ENCODE measurements at places on chromosomes 3 and 15. TPM values are rescaled to one million over a fixed set of nuclear protein-coding genes. Genes with fewer than 3 reads are reported as not detected.
A peak's percentile ranks its signal among the peaks of the same experiment; 100 is the strongest.

GRCh38 chr3:41267975-41268640 is 68.8 kb downstream of the CTNNB1 start:
- DNase-seq = no peak

DNA sequence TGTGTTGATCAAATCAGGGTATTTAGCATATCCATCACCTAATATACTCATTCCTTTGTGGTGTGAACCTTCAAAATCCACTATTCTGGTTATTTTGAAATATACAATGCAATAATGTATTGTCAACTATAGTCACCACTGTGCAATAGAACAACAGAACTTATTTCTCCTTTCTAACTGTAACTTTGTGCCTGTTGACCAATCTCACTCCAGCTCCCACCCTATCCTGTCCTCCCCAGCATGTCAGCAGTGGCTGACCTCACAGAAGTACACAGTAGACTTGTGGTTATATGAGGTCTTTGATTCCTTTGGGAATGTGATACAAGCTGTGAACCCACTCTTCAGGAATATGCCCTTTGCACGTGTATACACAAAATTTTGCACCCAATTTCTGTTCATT is 64.2 kb downstream of the ECT2 start:
- DNase-seq = no peak

The TNK2 gene
- polyA plus RNA-seq = 2.3 TPM

DNA sequence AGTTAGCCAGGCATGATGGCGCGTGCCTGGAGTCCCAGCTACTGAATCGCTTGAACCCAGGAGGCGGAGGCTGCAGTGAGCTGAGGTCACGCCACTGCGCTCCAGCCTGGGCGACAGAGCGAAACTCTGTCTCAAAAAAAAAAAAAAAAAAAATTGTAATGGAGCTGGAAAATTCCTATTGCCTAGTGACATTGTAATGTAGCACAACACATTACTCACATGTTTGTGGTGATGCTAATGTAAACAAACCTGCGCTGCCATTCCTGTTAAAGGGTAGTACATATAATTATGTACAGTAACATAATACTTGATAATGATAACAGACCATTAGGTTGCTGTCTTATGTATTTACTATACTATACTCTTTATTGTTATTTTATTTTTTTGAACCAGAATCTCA is 39.1 kb downstream of the KNL1 start:
- no peak for DNase-seq

DNA sequence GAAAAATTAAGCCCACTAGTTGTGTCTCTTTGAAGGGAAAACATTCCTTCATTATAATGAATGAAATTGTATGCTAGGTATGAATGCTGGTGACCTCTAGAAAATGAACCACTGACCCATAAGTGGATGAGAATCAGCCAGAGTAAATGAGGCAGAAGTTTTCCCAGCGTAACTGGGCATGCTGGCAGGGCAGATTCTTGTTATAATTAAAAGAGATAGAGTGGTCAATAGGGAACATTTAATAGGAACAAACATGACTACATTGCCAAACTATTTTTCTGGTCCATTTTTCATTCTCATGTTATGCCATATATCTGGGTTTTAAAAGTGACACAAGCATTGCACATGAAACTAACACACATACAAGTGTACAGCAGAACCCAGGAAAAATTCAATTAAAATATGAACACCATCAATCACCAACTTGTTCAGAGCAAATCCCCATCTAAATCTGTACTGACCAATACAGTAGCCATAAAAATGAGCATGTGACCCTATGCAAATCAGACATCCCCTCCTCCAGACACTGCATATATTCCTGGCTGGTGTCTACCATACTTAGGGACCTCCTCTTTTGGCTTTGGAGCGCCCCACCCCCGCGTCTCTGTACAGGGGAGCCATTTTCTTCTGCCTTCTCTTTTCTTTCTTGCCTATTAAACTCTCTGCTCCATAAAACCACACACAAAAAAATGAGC is 4.0 kb downstream of the CLRN1 start:
- no peak for DNase-seq

The SHISA5 gene
- polyA plus RNA-seq = 399 TPM

DNA sequence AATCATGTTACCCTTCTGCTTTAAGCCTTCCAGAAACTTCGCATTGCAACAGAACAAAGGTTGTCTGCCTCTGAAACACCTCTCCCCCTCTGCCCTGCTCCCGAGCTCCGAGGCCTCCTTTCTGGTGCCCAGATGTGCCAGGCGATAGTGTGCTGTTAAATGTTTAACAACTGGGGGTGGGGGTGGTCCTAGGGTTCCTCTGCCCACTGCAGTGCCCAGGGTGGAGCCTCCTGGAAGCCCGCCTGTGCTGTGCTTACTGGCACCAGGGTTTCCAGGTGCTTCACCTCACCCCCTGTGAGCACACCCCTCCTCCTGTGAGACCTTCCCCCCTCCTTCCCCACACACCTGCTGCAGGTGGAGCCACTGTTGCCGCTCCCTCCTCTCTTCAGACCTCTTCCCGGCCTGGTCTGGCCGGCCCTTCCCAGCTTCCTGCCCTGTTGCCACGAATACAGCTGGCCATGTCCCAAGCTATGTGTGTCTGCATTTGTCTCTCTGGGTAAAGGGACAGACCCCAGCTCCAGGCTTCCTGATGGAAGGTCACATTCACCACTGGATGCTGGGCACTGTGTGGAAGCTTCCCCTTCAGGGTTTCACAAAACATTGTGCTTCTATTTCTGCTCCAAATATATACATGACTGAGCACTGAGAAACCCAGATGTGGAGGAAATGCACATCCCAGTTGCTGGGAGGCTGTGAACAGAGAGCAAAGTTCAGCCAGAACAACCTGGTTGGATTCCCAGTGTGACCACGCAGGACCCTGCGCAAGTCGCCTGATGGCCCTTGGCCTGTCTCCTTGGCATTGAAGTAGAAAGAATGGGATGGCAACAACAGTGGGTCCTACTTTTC is 37.2 kb downstream of the MGLL start:
- no peak for DNase-seq

GRCh38 chr15:91604122-91604521 is 249.4 kb upstream of the SLCO3A1 start:
- DNase-seq = no peak

The LPP gene
- polyA plus RNA-seq = 41.6 TPM

DNA sequence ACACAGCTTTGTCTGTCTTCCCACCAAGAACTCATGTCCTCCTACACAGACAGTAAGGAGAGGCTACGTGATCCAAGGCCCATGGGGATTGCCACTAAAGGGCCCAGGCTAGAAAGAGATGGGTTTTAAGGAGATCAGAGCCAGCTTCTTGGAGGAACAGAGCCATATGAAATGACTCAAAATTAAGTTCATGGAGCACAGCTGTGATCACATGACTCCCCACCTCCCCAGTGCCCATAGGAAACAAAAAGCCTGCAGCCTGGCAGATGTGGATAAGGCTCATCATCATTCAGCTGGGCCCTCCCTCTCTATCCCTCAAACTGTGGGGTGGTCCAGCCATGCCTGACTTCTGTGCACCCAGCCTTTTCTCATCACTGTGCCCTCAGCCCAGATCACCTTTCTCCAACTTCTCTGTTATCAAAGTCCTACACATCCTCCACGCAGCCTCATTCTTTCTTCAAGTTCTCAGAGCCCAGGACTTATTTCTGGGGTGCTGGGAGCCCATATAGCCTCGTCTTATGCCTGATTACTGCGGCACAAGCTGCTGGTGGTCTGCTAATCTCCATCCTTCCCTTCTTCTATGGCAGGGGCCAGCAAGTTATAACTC is 137.6 kb downstream of the SMAD6 start:
- DNase-seq = no peak

GRCh38 chr3:23385327-23385726 is 182.2 kb downstream of the UBE2E2 start:
- no peak for DNase-seq

GRCh38 chr3:65669163-65669875 is 369.4 kb downstream of the MAGI1 start:
- no peak for DNase-seq

- DNase-seq = no peak
These were observed 325.0 kb downstream of the FOXP1 start for GRCh38 chr3:71258526-71258925.

DNA sequence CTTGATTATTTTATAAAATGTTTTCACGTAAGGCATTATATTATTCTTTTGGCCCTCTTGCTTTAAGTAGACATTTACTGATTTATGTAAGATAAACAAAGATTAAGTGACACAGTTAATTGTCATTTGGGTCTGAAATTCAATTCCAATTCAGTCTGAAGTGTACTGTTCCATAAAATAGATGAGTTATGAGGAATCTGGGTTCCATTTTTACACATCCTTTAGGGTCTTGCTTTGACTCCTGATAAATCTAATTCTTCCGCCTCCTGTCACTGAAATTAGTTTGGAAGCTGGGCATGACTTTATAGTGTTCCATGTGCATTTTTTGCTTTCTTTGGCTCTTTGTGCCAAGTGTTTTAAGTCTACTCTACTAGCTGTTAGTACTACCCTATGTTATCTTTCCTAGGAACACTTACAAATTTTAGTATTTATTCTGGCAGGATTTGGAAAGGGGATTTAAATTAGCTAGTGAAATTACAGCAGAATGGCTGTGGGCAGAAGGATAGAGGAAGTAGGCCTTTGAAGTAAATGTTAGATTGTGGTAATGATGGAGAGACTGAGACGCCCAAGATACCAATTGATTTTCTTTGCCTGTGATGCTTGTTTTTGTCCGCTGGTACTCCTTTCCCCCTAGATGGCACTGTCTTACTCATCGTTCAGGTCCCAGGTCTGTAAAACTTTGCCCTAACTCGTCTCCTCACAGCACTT is 14.3 kb downstream of the ARL8B start:
- DNase-seq = peak; percentile 68

The WDR6 gene
- polyA plus RNA-seq = 107 TPM

DNA sequence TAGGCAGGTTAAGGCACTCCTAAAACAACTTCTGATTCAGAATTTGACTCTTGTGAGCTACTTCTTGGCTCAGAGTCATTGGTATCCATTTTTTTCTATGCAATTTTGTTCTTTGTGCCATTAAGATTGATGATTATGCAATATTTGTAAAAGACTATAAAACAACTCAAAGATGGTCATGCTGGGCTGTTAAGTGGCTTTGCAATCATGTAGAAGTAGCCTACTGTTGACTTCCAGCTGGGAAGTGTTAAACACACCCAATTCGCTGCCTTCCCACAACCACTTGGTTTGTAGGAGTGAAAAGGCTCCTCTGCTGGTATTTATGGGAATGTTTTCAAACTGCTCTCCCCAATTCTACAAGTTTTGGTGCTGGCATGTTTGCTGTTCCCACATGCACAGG is 74.7 kb upstream of the COL6A6 start:
- no peak for DNase-seq

DNA sequence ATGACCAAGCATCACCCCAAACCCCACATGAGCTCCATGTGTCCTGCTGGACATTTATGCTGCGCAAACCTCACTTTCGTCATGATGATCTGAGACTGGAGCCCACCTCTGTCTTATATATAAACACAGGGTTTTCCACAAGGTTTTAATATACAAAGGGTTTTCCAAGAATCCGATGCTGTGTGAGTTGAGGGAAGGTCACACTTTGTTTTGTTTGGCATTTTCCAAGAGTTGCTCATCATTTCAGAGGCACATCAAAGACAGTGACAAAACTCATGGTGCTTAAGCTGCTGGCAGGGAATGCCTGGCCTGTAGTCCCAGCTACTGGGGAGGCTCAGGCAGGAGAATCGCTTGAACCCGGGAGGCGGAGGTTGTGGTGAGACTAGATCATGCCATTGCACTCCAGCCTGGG is 20.0 kb downstream of the EFCC1 start:
- DNase-seq = no peak

The RBM5 gene
- polyA plus RNA-seq = 43.7 TPM

DNA sequence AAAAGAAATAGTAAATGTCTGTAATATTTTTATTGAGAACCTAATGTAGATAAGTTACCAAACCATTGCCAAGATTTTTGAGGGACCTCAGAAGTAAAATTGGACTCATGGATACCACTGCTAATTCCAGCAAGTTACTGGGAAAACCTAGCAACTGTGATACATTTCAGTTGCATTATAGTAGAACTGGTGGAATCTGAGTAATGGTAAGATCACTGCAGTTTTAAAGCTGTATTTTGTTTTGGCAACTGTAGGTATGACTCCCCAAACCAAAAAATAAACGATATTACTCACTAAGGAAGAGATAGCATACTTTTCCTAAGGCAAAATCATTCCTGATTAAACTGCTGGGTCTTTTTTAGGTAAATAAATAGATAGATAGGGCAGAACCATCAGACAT is 54.0 kb downstream of the ARMC8 start:
- DNase-seq = no peak

The LRRC2 gene
- polyA plus RNA-seq = not detected

GRCh38 chr3:73490453-73491286 is 134.1 kb downstream of the PDZRN3 start:
- DNase-seq = no peak

The UROC1 gene
- polyA plus RNA-seq = not detected

The TMEM108 gene
- not detected for polyA plus RNA-seq

- DNase-seq = no peak
These were observed 30.1 kb upstream of the ZNF502 start for GRCh38 chr3:44682182-44682896.

The MKRN2OS gene
- not detected for polyA plus RNA-seq

- no peak for DNase-seq
These were observed 57.7 kb downstream of the CNTN4 start for GRCh38 chr3:2156244-2156847.

- DNase-seq = no peak
These were observed 185.2 kb downstream of the FOXP1 start for GRCh38 chr3:71398157-71398836.

The RHCG gene
- polyA plus RNA-seq = not detected

The SPG11 gene
- polyA plus RNA-seq = 56.8 TPM

The DUOXA2 gene
- polyA plus RNA-seq = not detected

- no peak for DNase-seq
These were observed 28.5 kb upstream of the TATDN2 start for GRCh38 chr3:10219737-10220136.

The DUOX2 gene
- not detected for polyA plus RNA-seq

DNA sequence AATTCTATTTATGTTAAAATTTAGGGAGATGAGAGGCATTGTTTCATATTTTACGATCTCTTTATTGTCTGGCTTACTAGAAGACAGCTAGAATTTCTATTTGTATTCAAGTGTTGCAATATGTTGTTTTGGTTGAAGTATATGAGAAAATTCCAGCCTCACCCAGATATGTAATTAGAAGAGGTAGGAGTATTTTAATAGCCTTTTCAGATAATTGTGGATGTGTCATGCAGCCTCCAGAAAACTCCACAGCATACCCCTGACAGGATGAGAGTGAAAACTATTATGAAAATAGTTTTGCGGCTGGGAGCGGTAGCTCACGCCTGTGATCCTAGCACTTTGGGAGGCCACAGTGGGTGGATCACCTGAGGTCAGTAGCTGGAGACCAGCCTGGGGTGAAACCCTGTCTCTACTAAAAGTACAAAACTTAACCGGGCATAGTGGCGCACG is 21.5 kb upstream of the USP3 start:
- no peak for DNase-seq

- peak; percentile 32 for DNase-seq
These were observed 67.8 kb downstream of the UBP1 start for GRCh38 chr3:33372218-33373081.

GRCh38 chr3:1766384-1766783 is 332.3 kb upstream of the CNTN4 start:
- DNase-seq = no peak

The CSPG5 gene
- not detected for polyA plus RNA-seq

Data from naive B cell (primary cell).